HT-29 (cell line): ENCODE measurements at places on chromosomes 1 and 21.
A peak's percentile ranks its signal among the peaks of the same experiment; 100 is the strongest.

DNA sequence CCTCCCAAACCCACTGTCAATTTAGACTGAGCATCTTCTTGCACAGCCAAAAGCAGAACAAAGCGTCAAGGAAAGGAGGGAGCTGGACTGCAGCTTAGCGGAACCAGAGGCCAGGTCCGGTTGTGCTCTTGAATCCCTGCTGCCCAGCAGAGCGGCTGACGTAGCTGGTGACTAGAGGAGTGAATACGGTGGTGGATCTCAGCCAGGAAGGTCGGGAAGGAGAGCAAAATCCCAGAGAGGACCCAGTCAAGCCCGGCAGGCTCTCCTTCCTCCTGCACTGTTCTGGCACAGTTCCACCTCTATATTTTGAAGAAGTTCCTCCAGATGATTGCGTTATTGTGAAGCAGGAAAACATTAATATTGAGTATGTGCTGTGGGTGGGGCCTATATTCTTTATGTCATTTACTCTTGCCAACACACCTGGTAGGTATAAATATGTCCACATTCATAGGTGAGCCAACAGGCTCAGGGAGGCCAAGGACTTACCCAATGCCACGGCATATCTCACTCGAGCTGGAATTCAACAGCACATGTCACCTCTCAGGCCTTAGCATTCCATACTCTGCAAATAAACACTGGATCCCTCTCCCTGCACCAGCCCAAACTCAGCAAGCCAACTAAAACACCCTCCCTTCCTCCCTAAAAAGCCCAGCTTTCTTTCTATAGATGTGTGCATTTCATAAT, 23.6 kb upstream of the ABCB10 start:
- no peak for DNase-seq

GRCh38 chr1:38497921-38498656, 361.5 kb downstream of the RRAGC start:
- DNase-seq = no peak

- no peak for DNase-seq
Measured at GRCh38 chr1:178645157-178645807, 79.8 kb upstream of the RALGPS2 start.

DNA sequence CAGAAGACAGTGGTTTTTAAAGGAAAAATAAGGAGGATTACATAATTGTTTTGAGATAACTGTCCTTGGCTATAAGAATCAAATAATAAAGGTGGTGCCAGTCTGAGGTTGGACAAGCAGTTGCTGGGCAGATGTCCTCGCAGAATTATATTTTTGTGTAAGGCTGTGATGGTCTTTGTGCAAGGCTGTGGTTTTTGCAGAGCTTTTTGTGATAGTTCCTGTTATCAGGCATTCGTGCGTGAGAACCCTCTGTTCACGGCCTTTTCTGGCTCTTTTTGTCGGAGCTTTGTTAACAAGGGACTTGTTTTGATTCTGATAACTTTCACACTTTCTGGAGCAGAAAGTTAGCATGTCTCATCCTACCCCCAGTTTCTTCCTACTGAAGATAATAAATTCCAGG, 33.4 kb downstream of the SH3BP5L start:
- DNase-seq = no peak

DNA sequence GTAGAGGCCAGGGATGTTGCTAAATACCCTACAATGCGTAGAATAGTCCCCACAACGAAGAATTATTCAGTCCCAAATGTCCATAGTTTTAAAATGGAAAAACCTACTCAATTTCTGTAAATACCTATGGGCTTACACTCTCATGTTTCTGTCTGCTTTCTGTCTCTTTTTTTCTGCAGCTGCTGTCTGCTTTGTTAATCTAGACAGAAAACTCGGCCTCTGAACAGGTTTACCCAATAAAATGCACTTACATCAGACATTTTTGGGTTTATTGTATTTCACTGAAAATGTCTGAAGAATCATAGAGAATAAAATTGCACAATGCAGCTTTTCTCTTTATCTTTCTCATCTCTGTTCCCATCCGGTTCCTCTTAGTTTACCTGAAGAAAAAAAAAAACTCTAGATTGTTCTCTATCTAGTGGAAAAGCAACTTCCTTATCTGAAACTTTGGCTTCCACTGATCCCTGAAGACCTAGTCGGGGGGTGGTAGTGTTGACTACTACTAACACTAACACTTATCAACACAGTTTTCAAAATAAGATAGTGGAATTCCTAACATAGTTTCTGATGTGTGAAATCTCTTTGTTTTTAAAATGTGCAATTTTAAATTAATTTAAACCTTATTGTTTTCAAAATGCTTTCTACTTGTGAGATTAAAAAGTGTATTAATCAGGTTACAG, 76.9 kb upstream of the CCDC190 start:
- DNase-seq = no peak

GRCh38 chr1:175628548-175629317, 114.7 kb downstream of the TNR start:
- no peak for DNase-seq

DNA sequence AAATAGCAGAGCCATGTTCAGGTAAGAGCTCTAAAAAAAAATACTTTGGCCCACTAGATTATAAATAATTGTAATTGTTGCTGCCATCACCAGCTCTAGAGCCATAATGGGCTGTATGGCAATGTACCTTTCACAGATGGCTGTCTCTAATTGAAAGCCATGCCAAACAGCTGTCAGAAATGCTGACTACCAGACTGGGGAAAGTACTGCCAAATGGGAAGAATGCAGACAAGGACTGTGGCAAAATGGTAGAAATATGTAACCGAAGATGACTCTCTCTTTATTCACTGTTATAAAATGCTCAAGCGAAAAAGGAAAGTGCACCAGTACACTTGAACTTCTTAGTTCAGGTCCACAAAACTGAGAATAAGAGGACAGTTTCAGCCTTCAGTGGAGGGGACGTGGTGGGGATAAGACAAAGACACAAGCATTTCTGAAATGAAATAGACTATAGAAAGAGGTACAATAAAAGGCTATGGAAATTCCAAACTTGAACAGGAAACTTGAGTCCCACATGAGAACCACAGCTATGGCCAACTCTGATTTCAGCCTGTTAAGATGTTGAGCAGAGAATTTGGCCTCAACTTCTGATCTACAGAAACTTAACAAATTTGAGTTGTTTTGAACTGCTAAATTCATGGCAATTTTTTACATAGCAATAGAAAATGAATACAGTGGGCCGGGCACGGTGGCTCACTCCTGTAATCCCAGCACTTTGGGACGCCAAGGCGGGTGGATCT, 46.5 kb upstream of the LPGAT1 start:
- no peak for DNase-seq

DNA sequence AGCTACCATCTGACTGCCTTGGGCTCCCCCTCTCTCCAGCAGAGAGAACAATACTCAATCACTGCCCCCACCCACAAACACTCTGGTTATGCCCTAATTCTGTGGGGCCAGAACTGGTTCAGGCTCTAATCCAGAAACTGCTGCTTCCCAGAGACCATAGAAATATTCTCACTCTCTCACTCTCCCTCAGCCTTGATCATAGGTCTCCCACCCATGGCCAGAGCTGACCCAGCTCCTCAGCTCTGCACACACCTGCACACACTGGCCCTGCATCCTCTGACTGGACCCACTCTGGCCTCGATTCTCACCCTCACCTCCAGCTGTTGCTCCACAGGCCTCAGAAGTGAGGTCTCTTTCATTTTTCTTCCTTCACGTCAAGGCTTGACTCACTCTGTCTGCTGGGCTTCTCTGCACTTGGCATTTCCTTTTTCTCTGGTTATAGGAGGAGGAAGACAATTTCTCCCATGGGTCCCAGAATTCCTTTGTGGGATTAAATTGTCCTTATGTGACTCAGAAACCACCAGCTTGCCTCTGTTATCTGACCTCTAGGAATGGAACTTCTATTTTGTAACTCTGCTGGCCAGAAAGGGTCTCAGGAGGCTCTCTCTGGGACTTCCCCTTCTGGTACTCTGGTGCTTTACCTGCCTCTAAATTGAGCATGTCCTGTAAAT, 15.6 kb upstream of the ZMYM6 start:
- no peak for DNase-seq

- DNase-seq = peak; percentile 18
Measured at GRCh38 chr1:52402860-52403240, 1.4 kb downstream of the ORC1 start.

DNA sequence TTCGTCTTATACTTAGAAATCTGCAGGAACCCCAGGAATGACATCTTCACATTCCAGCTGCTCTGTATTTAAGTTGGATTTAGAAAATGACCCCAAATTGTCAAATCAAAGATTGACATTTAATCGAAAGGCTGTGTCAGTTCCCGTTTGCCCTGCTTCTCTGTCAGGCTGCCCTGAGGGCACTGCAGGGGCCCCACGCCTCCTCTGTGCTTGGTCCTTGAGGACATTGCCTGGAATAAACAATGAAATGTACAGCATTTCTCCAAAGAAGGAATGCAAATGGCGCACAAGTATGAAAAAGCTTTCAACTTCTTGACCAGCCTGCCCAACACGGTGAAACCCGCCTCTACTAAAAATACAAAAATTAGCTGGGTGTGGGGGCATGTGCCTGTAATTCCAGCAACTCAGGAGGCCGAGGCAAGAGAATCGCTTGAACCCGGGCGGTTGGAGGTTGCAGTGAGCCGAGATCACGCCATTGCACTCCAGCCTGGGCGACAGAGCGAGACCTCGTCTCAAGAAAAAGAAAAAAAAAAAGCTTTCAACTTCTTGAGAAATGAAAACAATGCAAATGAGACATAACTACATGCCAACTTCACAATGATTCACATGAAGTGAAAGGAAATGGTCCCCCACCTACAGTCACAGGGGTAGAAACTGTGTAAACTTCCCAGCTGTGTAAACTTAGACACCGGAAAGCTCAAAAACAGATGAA, 3.0 kb downstream of the TMPRSS3 start:
- no peak for DNase-seq
